ENCODE measurements at places on chromosomes 2 and 18.
A peak's percentile ranks its signal among the peaks of the same experiment; 100 is the strongest.

- no peak for DNase-seq
Observed at GRCh38 chr2:176960061-176960460, 252.5 kb upstream of the HNRNPA3 start.

GRCh38 chr2:134360745-134361487 lies 107.0 kb downstream of the MGAT5 start:
- no peak for DNase-seq

- DNase-seq: no peak
Observed at GRCh38 chr2:33213648-33214047, 262.8 kb upstream of the RASGRP3 start.

DNA sequence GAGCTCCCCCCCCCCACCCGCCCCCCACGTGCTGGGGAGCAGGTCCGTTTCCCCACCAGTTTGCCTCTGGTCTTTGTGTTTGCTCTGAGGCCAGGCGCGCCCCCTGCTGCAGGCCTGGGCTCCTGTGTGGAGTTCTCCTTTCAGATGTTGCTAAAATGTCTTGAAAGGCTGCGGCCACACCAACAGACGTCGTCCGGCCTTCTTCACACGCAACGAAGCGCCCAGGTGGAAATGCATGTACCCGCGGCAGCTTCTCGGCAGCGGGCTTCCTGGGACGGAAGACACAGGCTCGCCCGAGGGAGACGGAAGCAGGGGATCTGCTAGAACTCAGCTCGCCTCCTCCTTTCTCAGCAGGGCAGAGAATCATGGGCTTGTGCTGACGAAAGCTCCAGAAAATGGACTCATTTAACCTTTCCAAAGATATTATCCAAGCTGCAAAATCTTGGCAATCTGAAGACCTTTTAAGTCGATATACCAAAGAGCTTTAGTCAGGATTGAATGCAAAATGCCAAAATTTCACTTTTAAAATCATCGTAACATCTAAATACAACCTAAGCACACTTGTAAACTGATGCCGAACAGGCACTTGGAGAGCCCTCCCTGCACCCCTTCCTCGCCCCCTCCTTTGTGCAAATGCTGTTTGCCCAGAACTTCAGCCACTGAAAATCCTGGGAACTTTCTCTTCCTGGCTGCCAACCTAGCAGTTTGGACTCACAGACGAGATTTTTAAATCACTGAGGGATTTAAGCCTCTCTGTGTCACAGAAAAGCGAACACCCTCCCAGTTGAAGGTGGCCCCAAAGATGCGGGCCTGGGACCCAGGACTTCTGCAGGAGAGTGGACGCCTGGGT lies 125.5 kb upstream of the ZNF516 start:
- DNase-seq: peak; percentile 5

GRCh38 chr2:82239176-82239575 lies 1934.6 kb upstream of the LRRTM1 start:
- no peak for DNase-seq

GRCh38 chr2:239130786-239131325 lies 270.0 kb downstream of the HDAC4 start:
- no peak for DNase-seq

GRCh38 chr18:79396431-79397246 lies 909 bp downstream of the NFATC1 start:
- DNase-seq: peak; percentile 43

DNA sequence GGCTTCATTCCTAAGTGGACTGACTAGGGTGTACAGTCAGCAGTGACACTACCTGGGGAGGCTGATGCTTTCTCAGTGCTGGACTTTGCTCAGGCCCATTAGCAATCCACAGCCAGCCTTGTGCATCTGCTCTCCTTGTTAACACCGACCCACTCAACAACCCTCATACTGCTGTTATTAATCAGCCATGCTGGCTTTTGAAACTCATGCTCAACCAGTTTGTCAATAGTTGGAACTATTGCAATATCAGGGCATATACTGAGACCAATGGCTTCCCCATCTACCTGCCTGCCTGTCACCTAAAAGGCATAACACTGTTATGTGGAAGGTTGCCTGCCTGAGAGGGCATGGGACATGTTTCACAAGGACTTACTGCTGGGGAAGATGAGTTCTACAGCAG lies 39.4 kb downstream of the GAD1 start:
- DNase-seq: no peak

DNA sequence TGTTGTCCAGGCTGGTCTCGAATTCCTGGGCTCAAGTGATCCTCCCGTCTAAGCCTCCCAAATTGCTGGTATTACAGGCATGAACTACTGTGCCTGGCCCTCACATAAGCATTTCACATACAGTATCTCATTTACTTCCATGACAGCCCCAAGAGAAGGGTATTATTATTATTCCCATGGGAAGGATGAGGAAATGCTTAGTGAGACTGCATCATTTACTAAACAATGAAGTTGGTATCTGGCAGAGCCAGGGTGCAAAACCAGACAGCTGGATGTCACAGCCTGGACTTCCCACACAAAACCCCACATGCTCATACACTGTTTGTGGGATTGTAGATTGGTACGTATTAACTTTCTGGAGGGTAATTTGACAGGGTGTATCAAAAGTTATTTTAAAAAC lies 29.9 kb downstream of the DAPL1 start:
- no peak for DNase-seq

- no peak for DNase-seq
Observed at GRCh38 chr2:12870692-12871091, 154.0 kb downstream of the TRIB2 start.

- DNase-seq: no peak
Observed at GRCh38 chr2:139196754-139197153, 416.6 kb upstream of the NXPH2 start.

- no peak for DNase-seq
Observed at GRCh38 chr18:24546307-24546706, 85.9 kb downstream of the HRH4 start.

- no peak for DNase-seq
Observed at GRCh38 chr2:69395866-69396265, 8.8 kb upstream of the GFPT1 start.

GRCh38 chr2:126899616-126900185 lies 1.0 kb downstream of the TEX51 start:
- no peak for DNase-seq

DNA sequence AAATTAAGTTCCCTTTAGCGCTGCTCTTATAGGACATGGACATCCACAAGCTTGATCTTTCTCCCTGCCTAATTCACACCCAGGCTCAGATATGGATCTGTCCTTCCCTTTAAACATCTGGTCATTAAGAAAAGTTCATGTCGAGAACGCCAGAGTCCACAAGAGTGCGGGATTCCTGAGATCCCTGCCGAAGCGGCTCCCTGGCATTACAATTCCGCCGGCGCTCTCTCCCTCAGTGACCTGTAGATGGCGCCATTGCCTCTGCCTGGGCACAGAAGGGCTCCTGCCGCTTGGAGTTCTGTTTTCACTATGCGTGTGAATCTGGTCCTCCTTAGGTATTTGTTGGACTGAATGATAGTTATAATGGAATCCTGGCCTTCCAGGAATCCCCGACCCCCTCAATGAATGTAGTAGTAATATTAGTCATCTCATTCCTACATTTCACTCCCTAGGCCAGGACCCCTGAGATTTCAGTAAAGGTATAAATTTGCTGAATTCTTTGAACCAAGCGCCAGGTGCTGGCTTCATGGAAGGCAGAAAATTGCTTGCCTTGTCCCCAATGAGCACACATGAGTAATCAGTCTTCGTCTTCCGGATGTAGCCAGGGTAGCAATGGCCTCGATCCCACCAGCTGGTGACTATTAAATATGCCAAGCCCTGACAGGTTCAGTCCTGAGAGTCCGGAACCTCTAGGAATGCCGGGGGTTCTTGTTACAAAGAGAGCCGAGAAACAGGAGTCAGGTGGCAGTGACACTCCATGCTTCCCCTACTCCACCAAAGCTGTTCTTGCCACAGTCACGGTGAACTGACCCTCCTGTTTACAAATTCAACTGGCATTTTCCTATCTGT lies 26.4 kb upstream of the CD207 start:
- DNase-seq: peak; percentile 60

DNA sequence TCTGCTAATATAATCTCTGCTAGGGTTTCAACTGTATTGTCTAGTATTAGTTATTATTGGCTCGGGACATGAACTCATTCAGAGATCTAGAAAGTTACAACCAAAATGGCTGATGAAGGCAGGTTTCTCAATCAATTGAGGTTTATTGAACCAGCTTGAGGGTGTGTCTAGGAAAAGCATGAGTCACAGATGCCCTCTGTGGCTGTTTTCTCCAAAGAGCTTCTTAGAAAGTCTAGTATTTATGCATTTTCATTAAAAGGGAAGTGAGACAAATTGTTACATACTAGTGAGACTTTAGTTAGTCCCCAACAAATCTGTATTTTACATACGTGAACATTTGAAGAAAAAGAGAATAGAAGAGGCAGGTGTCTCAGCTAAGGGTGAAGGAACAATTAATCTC lies 23.0 kb upstream of the RTTN start:
- DNase-seq: no peak

DNA sequence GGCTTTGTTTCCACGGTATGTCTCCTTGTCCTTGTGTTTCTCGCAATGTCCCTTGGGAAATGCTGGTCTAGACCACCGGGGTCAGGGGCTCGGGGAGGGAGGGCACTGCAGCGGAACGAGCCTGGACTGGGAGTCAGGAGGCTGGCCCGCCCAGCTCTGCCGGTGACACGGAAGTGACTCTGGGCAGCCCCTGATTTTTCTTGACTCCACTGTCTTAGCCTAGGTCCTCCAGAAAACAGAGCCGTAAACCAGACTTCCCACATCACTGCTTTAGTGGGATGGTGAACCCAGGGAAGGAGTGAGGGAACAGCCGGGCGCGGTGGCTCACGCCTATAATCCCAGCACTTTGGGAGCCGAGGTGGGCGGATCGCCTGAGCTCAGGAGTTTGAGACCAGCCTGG lies 144.2 kb downstream of the ASB1 start:
- DNase-seq: no peak

DNA sequence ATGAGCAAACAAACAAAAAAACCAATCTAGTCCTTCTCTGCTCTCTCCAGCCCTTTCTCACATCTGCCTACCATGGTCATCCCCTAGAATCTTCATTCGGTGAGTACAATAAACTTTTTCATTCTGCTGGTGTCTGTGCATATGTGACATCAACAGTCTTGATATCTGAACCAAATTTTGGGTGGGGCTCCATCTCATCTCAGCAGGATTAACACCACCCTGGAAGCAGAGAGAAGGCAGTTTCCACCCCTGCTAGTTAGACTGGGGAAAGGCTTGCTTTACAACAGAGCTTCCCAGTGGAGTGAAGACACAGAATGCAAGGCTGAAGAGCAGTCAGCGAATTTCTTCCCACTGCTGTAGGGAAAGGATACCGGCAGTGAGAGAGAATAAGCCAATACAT lies 116.9 kb downstream of the TMEM131 start:
- no peak for DNase-seq

- DNase-seq: no peak
Observed at GRCh38 chr2:33595385-33595784, 3.7 kb downstream of the FAM98A start.

DNA sequence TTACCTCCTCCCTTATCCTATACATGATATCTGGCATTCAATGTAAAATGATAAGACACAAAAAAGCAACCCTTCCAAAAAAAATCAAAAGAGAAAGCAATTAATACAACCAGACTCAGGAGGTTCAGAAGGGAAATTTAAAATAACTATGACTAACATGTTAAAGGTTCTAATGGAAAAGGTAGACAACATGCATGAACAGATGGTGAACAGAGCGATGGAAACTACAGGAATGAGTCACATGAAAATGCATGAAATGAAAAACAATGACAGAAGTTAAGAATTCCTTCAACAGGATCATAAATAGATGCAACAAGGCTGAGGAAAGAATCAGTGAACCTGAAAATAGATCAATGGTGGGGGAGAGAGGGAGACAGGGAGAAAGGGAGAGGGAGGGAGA lies 26.1 kb upstream of the ERCC3 start:
- no peak for DNase-seq

GRCh38 chr18:58687871-58688308 lies 16.6 kb downstream of the MALT1 start:
- peak; percentile 92 for DNase-seq

DNA sequence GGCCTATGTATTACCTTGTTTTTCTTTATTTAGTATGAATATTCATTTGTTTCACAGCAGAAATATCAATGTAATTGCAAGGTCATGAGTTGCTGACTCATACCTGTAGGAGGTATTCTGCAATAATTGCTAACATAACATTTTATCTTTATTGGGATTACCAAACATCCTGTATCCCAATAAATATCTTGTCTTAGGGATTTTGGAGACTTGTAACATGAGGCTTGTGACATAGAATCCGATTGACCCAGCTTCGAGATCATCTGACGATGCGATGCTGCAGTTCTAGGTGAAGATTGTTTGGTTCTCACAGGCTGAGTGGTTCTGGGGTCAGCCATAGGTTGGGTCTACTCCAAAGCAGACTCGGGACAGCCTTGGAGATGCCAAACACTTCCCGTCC lies 133.4 kb upstream of the RND3 start:
- no peak for DNase-seq

GRCh38 chr2:133072837-133073694 lies 403.1 kb upstream of the LYPD1 start:
- DNase-seq: no peak
